Left ventricle myocardium superior (tissue), 1 donor: ENCODE measurements at places on chromosomes 5 and 9. TPM values are rescaled to one million over a fixed set of nuclear protein-coding genes. Genes with fewer than 3 reads are reported as not detected.

The CLK4 gene
- 23.5 TPM for total RNA-seq

The OR1Q1 gene
- not detected for total RNA-seq

The EDIL3 gene
- total RNA-seq, result 14.4 TPM

The TSSK1B gene
- total RNA-seq, result not detected

The SHC3 gene
- total RNA-seq, result 0.59 TPM

DNA sequence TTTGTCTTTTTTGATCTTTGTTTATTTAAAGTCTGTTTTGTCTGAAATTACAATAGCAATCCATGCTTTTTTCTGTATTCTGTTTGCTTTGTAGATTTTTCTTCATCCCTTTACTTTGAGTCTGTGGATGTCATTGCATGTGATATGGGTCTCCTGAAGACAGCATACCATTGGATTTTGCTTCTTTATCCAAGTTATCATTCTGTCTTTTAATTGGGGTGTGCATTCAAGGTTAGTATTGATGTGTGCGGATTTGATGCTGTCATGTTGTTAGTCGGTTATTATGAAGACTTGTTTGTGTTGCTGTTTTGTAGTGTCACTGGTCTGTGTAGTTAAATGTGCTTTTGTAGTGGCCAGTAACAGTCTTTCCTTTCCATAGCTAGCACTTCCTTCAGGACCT is 23.0 kb downstream of the POLK start:
- DNase-seq, result no peak

DNA sequence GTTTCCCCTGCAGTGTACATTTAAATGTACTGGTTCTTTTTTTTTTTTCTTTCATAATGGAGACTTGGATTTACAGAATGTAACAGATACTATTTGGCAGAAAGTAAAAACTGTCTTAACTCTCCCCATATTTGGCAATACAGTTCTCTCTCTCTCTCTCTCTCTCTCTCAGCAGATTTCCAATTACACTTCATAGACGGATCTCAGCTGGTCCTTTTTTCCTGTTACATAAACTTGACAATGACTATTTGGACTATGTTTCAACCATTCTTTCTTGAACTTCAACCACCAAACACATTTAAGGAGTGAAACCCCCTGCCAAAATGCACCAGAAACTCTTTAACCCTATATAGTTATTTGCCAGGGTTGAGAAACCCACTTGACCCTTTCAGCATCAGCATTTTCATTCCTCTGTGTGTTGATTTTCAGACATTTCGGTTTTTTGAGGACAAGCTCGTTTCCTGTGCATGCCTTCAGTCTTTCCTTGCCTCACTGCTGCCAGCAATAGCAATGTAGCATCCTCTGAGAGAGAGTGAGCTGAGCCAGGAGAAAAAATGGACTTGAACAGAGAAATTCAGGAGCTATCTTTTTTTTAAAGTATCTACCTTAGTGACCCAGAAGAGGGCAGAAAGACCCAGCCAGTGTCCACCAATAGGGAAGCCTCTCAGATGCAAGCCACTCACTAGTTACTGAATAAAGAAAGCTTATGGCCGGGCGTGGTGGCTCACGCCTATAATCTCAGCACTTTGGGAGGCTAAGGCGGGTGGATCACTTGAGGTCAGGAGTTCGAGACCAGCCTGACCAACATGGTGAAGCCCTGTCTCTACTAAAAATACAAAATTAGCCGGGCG is 26.0 kb upstream of the GNA14 start:
- no peak for DNase-seq

- no peak for DNase-seq
These were observed 18.3 kb upstream of the NEK6 start for GRCh38 chr9:124239249-124240073.
